ENCODE measurements at places on chromosomes 7 and 10.

- DNase-seq = no peak
Observed at GRCh38 chr7:142815134-142815533, 39.7 kb upstream of the EPHB6 start.

- no peak for DNase-seq
Observed at GRCh38 chr7:140297192-140297591, 101.1 kb downstream of the SLC37A3 start.

GRCh38 chr10:133099571-133099970 is 11.8 kb downstream of the ADGRA1 start:
- no peak for DNase-seq

DNA sequence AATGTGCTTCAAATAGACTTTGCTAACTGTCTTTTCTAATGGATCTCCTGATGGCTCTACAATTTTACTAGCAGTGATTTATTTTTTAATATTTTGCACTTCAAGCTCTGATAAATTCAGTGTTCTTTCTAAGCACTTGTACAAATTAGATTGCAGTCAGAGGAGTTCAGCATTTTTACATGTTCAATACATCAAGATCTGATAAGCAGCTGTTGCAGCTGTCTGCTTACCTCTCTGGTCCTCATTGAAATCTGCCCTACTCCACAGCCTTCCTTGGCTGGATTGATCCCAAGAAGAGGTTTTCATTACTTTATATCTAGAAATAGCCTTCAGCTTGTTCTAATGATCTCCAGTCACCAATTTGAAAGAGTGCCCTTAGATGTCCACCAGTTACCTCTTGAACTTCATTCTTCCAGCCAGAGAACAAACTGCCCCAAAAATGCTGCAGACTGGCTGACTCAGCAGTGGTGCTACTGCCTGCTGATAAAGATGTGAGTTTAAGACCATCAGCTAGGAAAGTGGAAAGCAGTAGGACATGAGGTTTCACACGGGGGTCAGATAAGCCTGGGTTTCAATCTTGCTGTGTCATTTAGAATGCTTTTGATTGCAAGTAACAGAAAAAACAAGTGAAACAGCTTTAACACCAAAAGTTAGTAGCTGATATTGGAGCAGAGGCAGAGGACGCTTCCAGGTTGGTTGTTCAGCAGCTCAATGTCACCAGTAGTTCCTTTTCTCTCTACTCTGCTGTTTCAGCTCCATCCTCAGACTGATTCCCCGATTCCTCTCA is 350.9 kb upstream of the NPVF start:
- DNase-seq = no peak

GRCh38 chr7:114279901-114280300 is 134.7 kb upstream of the FOXP2 start:
- DNase-seq = no peak

- DNase-seq = no peak
Observed at GRCh38 chr10:125502276-125502675, 180.7 kb downstream of the TEX36 start.

All from stimulated activated CD4-positive, alpha-beta T cell treated with anti-CD3 and anti-CD28 coated beads, Interleukin-4, amount 100 ng/mL, for 24 hours (primary cell).